ENCODE measurements at places on chromosomes 1 and 21.

DNA sequence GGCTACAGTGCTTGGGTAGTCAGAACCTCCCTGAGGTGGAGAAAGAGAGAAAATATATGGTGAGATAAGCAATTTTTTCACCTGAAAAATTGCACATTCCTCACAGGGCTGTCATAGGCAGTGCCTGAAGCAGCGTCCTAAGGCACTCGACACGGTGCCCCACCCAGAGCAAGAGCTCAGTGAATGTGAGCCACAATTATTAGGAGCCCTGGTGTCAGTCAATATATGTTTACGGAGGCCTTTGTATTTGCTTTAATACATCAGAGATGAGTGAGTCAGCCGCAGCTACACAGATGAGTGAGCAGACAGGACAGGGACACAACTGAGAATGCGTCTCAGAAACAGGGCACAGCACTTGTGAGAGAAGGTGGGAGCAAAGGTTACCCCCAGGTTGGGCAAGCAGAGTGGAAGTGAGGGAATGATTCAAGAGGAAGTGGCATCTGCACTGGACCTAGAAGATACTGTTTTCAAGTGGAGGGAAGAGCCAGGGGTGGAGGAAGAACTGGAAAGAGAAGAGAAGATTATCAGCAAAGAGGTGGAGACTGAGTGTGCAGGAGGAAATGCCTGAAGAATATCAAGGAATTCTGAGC is 5.2 kb upstream of the PIGC start:
- DNase-seq: peak; percentile 23

GRCh38 chr1:70420320-70420719 is 9.3 kb downstream of the CTH start:
- DNase-seq: no peak

DNA sequence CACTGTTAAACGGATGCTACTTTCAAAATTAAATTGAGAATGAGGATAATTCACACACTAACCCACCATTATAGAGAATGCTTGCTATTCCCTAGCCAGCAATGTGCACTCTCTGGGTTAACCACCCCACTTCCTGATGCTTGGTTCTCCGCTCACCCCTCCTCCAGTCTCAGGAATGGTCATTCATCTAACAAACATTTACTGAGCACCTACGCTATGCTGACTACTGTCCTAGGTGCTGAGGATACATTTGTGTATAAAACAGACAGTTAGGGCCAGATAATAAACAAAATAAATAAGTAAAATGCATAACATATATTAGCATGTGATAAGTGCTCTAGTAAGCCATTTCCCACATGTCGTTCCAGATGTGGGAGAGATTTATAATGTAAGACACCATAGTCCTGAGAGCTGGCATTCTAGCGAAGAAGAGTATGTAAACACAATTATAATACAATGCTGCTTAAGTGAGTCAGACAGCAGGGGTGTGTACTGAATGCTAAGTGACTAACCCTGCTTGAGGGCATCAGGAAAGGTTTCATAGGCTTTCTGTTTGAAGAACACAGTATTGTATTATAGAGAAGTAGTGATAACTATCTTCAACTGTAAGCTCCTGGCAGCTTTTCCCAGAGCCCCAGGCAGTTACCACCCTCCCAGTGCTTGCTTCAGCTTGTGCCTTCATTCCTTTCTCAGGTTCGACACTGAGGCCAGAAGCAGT is 126.7 kb upstream of the CACHD1 start:
- DNase-seq: peak; percentile 91

DNA sequence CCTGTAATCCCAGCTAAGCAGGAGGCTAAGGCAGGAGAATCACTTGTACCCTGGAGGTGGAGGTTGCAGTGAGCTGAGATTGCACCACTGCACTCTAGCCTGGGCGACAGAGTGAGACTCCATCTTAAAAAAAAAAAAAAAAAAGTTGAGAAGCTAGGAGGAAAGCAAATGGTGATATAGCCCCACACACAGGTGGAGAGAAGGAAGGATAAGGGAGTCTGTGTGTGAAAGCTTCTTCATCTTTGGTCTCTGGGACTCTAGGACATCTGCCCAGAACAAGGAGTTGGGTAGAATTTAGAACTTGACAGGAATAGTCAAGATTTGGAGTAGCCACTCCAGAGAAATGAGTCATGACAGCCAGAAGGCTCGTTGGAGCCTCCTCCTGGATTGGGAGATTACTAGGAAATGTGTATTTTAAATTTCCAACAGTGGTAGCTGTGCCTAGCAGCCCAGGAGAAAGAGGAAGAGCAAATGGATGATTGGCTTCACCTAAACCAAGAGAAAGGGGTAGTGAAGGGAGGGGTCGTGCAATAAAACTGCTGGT is 19.9 kb downstream of the NPL start:
- DNase-seq: peak; percentile 45

GRCh38 chr1:219492717-219493116 is 120.2 kb downstream of the ZC3H11B start:
- no peak for DNase-seq

DNA sequence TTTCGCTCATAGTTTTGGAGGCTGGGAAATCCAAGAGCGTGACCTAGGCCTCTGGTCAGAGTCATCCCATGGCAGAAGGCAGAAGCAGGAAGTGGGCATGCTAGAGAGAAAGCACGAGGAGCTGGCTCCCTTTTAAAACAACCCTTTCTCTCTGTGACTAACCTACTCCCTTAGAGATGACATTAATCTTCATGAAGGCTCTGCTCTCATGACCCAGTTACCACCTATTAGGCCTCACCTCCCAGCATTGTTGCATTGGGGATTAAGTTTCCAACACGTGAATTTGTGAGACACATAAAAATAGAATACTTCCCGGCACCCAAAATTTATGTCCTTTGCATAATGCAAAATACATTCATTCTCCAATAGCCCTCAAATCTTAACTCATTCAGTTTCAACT is 223.1 kb upstream of the ST6GALNAC5 start:
- DNase-seq: no peak

DNA sequence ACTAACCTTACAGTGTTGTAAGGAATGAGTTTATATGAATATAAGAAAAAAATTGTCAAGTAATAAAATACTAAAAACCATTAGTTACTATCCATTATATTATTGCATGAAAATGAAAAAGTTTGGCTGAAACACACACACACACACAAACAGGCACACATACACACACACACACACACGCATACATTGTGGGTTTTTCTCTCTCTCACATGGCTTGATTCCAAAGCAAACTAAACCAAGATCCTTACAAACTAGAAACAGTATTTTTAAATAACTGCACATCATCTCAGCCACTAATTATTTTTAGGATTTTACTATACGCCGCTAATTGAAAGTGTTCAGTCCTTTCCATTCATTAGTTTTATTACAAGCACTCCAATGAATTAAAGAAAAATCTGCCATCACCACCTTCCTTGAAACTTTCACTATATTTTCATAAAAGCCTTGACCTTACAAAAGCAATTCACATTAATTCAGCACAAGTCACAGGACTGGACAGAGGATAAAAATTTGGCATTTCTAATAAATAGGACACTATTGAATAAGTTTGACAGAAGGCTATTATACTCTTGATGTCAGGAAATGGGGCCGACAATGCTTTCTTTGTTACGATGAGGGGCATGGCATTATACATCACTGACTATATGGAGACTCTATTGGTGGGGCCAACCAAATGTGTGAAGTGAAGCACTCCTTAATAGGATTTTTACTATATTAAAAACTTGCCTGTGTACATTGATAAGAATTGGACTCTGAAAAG is 187.0 kb upstream of the ESRRG start:
- no peak for DNase-seq

DNA sequence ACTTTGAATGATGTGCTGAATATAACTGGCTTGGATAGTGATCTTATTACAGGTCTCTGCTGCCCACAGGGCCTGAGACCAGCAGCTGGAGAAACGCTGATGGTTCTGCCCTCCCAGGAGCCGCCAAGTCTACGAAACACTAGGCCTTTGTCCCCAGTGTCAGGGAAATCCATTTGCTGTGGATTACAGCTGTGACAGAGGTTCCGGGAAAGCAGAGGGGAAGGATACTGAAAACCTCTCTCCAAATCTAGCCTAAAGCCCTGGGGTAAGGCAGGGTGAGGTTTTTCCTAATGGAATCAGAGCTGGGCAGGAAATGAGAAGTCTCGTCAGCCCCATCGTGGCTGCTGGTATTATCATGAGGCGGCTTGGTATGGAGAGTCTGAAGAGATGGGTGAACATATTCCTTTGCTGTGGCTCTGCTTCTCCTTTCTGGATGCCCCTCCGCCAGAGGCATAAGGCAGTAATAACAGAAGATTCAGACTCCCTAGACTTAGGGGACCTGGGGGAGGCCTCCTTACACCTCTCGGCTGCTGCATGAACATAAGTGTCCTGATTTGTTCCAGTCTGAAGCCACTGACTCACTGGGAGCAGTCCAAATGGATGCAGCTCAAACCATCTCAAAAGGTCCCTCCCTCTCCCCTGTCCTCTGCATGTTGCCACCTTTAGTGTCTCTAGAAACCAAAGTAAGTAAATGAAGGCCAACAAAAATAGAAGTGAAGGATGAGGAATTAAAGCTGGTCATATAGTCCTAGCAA is 48.1 kb downstream of the PHC2 start:
- DNase-seq: peak; percentile 20

- no peak for DNase-seq
These were observed 1583.9 kb downstream of the MRPL39 start for GRCh38 chr21:24023402-24023801.

- peak; percentile 91 for DNase-seq
These were observed 642 bp downstream of the TRIM62 start for GRCh38 chr1:33180911-33181890.

DNA sequence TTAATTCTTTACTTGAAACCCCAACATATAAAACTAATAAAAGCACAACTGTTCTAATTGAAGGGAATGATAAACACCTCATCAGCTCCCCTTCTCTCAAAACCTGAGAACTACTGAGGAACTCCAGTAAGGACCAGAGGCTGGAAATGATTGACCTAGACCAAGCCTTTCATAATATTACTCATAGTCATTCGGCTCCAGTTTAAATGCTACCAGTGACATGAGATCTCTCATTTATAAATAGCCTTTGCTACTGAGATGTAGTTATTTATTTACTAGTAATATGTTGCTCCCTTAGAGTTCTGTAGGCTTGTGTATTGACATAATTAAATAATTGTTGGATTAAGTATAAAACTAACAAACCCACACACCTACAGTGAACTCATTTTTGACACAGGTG is 209.8 kb upstream of the PRMT6 start:
- no peak for DNase-seq

GRCh38 chr1:54381524-54381923 is 24.7 kb downstream of the SSBP3 start:
- no peak for DNase-seq

All from GM23248 (cell line).